ENCODE measurements at places on chromosomes 3 and 15.

- peak; percentile 17 for DNase-seq
Observed at GRCh38 chr3:196968233-196969133, at the start of gene PIGZ. PIGZ (minus strand) TSS chr3:196968833; CDS start chr3:196952031, 16,802 bp downstream.

DNA sequence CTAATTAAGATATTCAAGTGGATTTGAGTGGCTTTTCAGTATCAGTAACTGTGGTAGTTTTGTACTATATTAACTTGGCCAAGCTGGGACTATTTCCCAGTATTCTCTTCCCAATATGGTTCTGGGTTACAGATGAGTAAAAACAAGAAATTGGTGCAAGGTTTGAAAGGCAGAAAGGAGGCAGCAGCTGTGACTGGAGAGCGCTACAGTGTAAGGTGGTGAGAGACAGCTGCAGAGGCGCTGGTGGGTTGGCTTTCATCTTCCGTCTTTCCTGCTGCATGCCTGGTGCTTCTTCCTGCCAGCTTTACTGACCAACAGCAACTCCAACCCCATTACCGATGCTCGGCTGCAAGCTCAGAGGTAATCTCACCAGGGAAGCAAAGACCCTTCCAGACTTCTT lies 9.8 kb downstream of the DPH3 start:
- DNase-seq, result no peak

DNA sequence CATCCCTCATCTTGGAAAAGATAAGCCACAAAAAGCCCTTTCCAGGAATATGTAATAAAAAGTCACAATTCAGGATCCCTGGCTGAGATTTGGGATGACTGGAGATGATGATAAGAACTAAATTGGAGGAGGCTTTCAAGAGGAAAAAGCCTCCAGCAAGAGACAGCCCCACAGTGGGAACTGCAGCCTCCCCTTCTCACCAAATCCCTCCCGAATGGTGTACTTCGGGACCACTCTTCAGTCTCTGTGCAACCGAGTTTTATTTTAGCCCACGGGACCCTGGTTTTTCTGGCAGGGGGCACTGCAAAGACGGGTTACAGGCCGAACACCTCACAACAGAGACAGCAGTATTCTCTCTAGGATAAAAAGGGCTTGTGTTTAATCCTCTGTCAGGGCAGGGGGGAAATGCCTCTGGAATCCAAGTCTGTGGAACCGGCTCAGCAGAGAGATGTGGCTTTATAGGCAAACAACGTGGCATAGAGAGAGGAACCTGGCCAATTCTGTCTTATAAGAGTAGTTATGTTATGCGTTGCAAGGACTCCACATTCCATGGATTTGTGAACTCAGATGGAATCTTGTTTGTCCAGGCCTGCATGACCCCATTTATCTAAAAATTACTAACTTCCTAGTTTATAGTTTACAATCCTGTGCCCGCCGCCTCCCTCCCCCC lies 1.2 kb upstream of the LMCD1 start:
- DNase-seq, result no peak

DNA sequence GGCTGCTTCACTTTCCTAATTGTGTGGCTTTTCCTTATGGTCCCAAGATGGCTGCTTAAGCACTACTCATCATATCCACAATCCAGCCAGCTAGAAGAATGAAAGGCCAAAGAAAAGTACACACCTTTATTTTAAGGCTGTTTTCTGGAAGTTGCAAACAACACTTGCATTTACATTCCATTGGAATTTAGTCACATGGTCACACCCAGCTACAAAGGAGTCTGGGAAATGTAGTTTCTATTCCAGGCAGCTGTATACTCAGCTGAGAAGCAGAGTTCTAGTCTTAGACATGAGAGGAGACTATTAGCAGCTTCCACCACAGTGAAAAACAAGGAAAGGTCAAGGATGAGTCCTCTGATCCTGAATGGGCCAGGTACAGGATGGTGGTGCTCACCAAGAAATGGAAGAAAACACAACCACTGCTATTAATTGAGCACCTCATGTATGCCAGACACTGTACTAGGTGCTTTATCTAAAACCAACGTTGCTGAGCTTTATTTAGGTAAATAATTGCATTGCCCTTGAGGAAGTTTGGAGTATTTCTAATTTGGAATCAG lies 28.0 kb upstream of the ATG7 start:
- DNase-seq, result no peak

- DNase-seq, result no peak
Observed at GRCh38 chr3:14989943-14990779, 42.8 kb downstream of the NR2C2 start.

- DNase-seq, result no peak
Observed at GRCh38 chr3:36447061-36447460, 66.8 kb downstream of the STAC start.

DNA sequence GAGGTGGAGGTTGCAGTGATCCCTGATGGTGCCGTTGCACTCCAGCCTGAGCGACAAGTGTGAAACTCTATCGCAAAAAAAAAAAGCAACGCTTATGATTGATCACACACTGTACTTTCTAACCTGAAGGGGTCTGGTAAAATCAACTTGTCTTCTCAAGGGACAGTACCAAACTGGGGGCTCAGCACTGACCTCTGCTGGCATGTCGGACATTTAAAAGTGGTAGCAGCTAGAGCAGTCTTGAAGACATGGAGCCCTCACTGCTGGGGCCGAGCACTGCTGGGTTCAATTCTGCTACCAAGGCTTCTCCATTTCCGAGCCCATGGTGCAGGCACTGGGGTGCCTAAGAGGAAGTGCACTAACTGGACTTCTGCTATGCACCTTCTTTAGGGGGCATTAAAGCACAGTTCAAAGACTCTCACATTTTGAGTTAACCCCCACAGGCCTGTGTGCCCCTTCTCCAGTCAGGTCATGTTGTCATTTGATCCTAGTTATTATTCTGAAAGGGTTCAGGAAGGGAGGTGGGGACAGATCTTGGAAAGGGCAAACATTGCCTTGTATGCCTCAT lies 26.4 kb upstream of the LAMP3 start:
- no peak for DNase-seq

DNA sequence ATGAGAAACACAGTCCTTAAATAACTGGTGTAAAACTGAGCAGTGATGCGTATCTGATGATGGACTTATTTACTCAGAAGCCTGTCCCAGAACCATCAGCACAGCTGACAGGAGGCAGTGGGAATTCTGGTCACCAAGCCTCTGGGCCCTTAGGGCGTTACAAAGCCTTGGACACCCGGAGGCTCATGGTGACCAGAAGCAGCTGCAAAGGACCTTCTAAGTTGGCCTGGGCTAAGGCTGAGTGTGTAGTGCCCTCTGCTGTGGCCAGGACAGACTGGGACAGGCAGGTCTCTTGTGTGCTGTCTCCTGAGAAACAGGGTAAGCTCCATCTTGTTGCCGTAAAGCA lies 168.9 kb downstream of the ATP10A start:
- no peak for DNase-seq

GRCh38 chr3:65560133-65560532 lies 478.6 kb downstream of the MAGI1 start:
- no peak for DNase-seq

DNA sequence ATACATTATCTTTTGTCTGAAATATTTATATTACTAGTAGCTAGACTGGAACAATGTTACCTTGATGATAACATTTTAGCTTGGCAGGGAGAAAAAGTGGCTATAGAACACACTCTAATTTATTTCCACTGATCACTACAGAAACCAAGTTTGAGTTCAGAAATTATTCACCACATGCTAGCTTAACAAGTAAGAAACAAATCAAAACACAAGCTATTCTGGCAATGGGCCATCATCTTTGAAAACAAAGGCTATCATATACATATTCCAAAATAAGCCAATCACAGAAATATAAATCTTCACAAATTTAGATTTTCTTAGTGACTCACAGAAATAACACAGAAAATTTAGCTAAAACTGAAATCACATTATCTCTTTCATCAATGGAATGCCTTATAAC lies 17.1 kb downstream of the AQR start:
- no peak for DNase-seq

DNA sequence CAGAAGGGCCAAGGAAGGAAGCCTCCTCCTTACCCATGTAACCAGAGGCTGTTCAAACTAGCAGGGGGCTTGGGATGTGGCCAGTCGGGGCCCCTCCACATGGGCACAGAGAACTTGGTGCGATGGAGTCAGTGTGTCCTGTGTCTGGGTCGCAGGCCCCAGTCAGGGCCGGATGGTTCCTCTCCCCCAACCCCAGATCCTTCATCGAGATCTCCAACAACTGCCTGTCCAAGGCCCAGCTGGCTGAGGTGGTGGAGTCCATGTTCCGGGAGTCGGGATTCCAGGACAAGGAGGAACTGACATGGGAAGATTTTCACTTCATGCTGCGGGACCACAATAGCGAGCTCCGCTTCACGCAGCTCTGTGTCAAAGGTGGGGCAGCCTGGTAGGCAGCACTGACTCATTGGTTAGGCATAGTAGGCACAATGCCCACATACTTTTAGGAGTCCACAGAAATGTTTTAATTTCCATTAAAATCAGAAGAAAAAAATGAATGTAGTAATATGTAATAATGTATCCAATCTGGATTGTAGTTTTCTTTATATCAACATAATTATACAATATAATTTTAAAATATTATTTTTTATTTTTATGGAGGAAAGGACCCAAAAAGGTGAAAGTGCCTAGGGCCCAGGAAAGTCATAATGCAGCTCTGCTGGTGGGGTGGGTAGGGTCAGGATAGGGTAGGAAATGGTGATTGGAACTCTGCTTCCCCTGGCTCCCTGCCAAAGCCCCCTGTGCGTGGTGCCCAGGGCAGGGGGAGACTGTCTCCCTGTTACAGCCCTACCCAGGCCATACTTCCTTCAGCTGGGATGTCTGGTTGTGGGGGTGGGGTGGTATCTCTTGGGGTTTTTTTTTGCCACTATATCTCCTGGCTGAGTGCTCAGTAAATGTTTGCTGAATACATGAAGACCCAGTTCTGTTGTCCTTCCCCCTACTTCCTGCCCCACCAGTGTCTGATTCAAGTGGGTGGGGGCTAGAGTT lies 18.6 kb downstream of the DUOX1 start:
- no peak for DNase-seq

- no peak for DNase-seq
Observed at GRCh38 chr3:188421836-188422540, 268.0 kb downstream of the LPP start.

DNA sequence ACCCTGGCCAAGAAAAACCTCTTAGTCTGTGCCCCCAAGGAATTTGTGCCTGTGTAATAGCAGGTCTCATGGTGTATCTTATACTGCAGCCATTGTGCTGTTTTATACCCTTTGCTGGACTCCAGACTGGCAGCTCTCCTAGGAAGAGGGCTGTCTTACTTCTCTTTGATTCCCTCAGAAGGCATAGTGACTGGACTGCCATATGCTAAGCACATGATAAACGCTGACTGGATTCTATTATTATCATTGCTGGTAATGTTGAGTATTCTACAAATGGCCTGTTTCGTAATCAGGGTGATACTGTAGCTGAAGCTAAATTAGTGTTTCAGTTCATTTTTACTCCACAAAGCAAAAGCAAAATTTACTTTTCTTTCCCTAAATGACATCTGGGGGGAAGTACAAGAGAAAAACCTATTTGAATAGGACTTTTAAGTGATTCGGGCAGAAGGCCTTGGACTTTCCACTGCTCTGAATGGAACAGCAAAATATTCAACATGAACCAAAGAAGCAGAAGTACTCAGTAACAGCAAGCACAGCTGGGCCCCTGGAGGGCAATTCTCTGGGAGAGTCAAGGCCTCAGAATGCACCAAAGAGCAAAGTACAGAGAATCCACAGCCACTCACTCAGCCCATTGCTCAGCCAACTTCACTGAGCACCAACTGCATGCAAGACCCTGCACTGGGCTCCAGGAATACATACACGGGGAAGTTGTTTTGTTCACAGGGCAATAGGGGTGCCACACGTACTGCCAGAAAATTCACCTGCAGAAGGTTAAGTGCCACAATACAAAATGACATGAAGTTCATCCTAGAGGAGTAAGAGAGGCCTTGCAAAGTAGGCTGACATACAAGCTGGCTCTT lies 7.9 kb upstream of the BCL2A1 start:
- no peak for DNase-seq

DNA sequence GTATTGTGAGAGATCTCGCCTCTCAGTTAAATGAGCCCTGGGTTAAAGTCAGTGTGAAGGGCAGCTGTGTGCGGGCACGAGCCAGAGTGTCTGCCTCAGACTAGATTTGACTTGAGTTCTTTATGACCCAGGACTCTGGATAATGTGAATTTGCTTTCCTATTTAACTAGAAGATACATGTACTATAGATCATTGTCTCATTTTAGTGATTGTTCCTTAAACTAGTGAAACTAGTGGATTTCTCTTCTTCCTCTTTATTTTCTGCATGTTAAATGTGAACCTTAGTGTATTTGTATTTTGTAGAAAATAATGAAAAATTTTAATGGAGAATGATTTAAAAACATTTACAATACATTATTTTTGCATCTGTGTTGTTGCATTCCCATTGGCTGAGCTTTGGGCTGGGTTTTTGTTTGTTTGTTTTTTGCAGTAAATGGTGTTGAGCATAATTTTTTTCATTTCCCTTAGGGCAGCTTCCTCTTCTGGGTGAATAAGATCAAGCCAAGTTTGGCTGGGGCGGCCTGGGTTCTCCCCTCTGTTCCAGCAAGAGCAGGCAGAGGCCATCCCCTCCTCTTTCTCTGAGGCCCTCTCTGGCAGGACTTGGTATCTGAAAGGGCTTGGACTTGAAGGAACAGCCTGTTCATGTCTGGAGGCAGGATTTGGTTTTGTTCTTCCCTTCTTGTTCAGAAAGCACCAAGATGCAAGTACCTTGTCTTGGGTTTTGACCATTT lies 15.0 kb downstream of the GCSAM start:
- no peak for DNase-seq

- no peak for DNase-seq
Observed at GRCh38 chr3:141382571-141382970, 14.3 kb downstream of the ZBTB38 start.

DNA sequence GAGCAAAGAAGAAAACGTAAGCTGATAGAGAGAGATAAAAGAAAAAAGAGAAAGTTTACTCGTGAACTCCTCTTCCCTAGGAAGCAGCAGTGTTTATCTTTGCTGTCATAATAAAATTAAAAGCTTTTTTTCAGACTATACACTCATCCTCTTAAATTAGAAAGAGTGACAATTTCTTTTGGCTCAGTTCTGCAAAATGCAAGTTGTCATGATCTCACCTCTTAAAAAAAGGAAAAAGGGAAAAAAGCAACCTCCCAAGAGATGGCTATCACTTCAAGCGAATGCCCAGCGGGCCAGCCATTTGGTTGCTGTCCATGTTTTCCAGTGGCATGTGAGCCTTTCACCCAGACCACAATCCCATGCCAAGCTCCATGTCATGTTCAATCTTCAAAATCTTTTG lies 7.0 kb upstream of the THBS1 start:
- no peak for DNase-seq

GRCh38 chr3:32432711-32433530 lies 41.3 kb downstream of the CMTM7 start:
- no peak for DNase-seq

GRCh38 chr3:16378920-16379319 lies 113.9 kb downstream of the OXNAD1 start:
- no peak for DNase-seq

GRCh38 chr15:101307048-101307896 lies 12.2 kb upstream of the SNRPA1 start:
- no peak for DNase-seq

GRCh38 chr3:14689247-14689980 lies 14.5 kb downstream of the C3orf20 start:
- no peak for DNase-seq

- no peak for DNase-seq
Observed at GRCh38 chr3:106813742-106814141, 563.5 kb upstream of the CCDC54 start.
